ENCODE measurements at places on chromosomes 7 and 10. TPM values are rescaled to one million over a fixed set of nuclear protein-coding genes. Genes with fewer than 3 reads are reported as not detected.

SPOCK2 gene
- total RNA-seq = 0.69 TPM

DDIT4 gene
- total RNA-seq = 503 TPM

CUBN gene
- total RNA-seq = 3.4 TPM

IDI1 gene
- 62.4 TPM for total RNA-seq

TMEM140 gene
- total RNA-seq = 17.7 TPM

CDHR1 gene
- total RNA-seq = under 0.01 TPM

ERVW-1 gene
- not detected for total RNA-seq

TMEM139 gene
- 0.23 TPM for total RNA-seq

CHN2 gene
- not detected for total RNA-seq

THNSL1 gene
- 7.0 TPM for total RNA-seq

AOC1 gene
- not detected for total RNA-seq

MYH16 gene
- total RNA-seq = not detected

GSTO2 gene
- 4.6 TPM for total RNA-seq

NUDT5 gene
- total RNA-seq = 37.9 TPM

GNAT3 gene
- not detected for total RNA-seq

RFC2 gene
- total RNA-seq = 8.9 TPM

DKK1 gene
- 134 TPM for total RNA-seq

ZNF503 gene
- 19.7 TPM for total RNA-seq

OR2A42 gene
- not detected for total RNA-seq

EBF3 gene
- 1.6 TPM for total RNA-seq

CALHM1 gene
- not detected for total RNA-seq

TRPV5 gene
- not detected for total RNA-seq

CPA2 gene
- total RNA-seq = not detected

Data from smooth muscle cell of the pulmonary artery (primary cell).